ENCODE measurements at places on chromosomes 4 and X.

- H3K4me3 ChIP-seq: no peak overlapping the region
- no peaks in the 10 kb centered on the region for H3K27me3 ChIP-seq
- no peak overlapping the region for H3K27ac ChIP-seq
- H3K36me3 ChIP-seq: no peaks in the 10 kb centered on the region
- no peaks in the 10 kb centered on the region for H3K4me1 ChIP-seq
Observed at GRCh38 chrX:138886769-138887168, 175.3 kb upstream of the FGF13 start.

DNA sequence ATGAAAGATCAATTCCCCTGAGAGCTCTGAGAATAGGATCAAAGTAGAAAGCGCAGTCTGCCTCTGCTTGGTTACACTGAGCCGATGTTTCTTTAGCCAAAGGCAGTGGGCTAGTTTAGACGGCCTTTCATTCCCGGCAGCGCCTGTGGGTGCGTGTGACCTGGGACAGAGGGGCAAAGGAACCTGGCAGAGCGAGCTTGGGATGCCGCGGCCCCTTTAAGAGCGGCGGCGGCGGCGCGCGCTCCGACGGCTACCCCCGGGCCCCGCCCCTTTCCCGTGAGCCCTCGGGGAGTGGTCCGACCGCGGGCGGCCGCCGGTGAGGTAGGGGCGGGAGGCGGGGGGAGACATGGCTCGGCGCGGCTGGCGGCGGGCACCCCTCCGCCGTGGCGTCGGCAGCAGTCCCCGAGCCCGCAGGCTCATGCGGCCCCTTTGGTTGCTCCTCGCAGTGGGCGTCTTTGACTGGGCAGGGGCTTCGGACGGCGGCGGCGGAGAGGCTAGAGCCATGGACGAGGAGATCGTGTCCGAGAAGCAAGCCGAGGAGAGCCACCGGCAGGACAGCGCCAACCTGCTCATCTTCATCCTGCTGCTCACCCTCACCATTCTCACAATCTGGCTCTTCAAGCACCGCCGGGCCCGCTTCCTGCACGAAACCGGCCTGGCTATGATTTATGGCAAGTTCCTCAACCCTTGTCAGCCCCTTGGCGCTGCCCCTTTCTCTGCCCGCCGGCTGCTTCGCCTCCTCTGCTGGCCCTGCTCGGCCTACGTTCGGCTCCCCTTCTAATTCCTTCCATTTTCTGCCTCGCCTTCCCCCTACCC lies at the start of gene SLC9A6:
SLC9A6 (plus strand) TSS at position 279 of the 816 bp plus-strand sequence; CDS start at position 503, 224 bp downstream.
- no peaks in the 10 kb centered on the region for H3K27me3 ChIP-seq
- no peaks in the 10 kb centered on the region for H3K36me3 ChIP-seq
- H3K4me1 ChIP-seq: no peaks in the 10 kb centered on the region
- H3K4me3 ChIP-seq: peak within 1 kb of the TSS; percentile 52
- no peak for DNase-seq

DNA sequence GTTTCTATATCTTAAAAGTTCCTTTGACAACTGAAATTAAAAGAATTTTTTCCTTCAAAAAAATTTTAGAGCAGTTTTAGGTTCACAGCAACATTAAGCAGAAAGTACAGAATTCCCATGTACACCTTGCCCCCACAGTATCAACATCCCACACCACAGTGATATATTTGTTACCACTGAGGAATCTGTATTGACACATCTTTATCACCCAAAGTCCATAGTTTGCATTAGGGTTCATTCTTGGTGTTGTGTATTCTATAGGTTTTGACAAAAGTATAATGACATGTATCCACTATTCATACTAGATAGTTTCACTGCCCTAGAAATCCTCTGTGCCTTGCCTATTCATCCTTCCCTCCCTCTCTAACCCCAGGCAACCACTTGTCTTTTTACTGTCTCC lies 43.7 kb downstream of the FNIP2 start:
- no peak overlapping the region for H3K4me3 ChIP-seq
- H3K36me3 ChIP-seq: no peaks in the 10 kb centered on the region
- H3K27ac ChIP-seq: no peak overlapping the region
- no peak for DNase-seq

- H3K27ac ChIP-seq: no peak overlapping the region
- no peaks in the 10 kb centered on the region for H3K36me3 ChIP-seq
- no peak for DNase-seq
- no peaks in the 10 kb centered on the region for H3K4me1 ChIP-seq
- H3K4me3 ChIP-seq: no peak overlapping the region
- no peaks in the 10 kb centered on the region for H3K27me3 ChIP-seq
Observed at GRCh38 chr4:46270986-46271596, 118.8 kb downstream of the GABRA2 start.

- H3K4me1 ChIP-seq: no peaks in the 10 kb centered on the region
- H3K36me3 ChIP-seq: no peaks in the 10 kb centered on the region
- H3K27me3 ChIP-seq: no peaks in the 10 kb centered on the region
- no peak within 1 kb of the TSS for H3K27ac ChIP-seq
- peak within 1 kb of the TSS; percentile 57 for H3K4me3 ChIP-seq
- DNase-seq: no peak
Observed at GRCh38 chr4:48268956-48269860, at the start of gene TEC. Gene TEC (minus strand): TSS chr4:48269838. CDS start chr4:48228614, 41,224 bp downstream.

GRCh38 chrX:3362956-3363355 lies 16.5 kb upstream of the MXRA5 start:
- no peaks in the 10 kb centered on the region for H3K4me1 ChIP-seq
- no peaks in the 10 kb centered on the region for H3K36me3 ChIP-seq
- DNase-seq: no peak
- no peaks in the 10 kb centered on the region for H3K27me3 ChIP-seq
- H3K4me3 ChIP-seq: no peak overlapping the region

DNA sequence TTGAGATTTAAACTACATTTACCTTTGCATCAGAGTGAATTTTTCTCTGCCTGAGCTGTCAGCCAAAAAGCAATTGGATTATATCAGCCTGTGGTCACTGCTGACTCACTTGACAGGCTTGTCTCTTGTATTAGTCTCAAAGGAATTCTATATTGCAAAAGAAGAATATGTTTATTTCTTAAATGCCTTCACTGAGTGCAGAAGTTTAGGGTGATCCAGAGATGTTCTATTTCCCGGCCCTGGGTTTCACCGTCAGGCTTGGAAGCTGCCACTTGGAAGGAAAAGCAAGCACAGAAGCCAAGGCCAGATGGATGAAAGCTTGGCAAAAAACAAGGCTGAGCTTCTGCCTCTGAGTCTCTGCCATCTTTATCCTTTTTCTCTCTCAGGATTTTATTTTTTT lies 80.9 kb downstream of the FAM114A1 start:
- no peak overlapping the region for H3K4me3 ChIP-seq
- H3K4me1 ChIP-seq: no peaks in the 10 kb centered on the region
- H3K36me3 ChIP-seq: no peaks in the 10 kb centered on the region

DNA sequence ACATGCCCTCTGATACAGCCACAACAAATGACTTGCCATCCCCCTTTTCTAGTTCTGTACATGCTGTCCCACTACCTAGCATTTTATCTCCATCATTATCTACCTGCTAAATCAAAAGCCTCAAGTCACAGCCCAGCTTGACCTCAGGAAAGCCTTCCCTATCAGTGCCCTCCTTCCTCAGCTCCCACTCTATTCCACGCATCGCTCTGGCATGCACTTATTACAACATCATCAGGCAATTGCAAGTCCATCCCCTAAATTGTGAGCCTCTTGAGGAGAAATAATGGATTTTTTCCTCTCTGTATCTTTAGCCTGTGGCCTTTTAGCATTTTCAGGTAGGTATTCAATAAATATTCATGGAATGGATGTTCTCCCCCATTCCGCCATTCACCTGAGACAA lies 5.7 kb downstream of the ARL13A start:
- no peaks in the 10 kb centered on the region for H3K4me1 ChIP-seq
- no peaks in the 10 kb centered on the region for H3K36me3 ChIP-seq
- no peaks in the 10 kb centered on the region for H3K27me3 ChIP-seq
- no peak for DNase-seq
- H3K4me3 ChIP-seq: no peak overlapping the region

- no peak overlapping the region for H3K4me3 ChIP-seq
- no peak for DNase-seq
- no peaks in the 10 kb centered on the region for H3K27me3 ChIP-seq
- H3K27ac ChIP-seq: no peak overlapping the region
Observed at GRCh38 chrX:139093201-139093600, 381.7 kb upstream of the FGF13 start.

GRCh38 chr4:72715299-72715698 lies 146.3 kb upstream of the ADAMTS3 start:
- no peak overlapping the region for H3K4me3 ChIP-seq
- no peaks in the 10 kb centered on the region for H3K4me1 ChIP-seq
- no peaks in the 10 kb centered on the region for H3K36me3 ChIP-seq
- DNase-seq: no peak

DNA sequence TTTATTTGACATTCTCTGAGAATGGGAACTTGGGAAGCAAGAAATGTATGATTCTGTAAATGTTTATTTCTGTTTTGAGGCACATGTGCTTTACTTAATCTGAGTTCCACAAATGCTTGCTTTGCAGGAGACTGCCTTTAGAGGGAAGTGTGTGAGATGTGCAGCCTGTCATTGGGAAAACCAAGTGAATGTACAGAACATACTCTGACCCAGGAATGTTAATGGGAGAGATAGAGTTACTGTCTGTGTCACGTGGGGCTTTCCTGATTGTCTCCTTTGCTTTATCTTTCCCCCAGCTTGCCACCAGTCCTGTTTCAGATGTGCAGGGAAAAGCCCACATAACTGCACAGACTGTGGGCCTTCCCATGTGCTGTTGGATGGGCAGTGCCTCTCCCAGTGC lies 218.6 kb upstream of the ANXA3 start:
- DNase-seq: no peak
- H3K27ac ChIP-seq: no peak overlapping the region
- H3K36me3 ChIP-seq: peaks cover 9% of the 10 kb centered on the region
- H3K27me3 ChIP-seq: no peaks in the 10 kb centered on the region
- H3K4me1 ChIP-seq: peaks cover 16% of the 10 kb centered on the region

- H3K4me1 ChIP-seq: no peaks in the 10 kb centered on the region
- no peaks in the 10 kb centered on the region for H3K27me3 ChIP-seq
- H3K4me3 ChIP-seq: no peak overlapping the region
- DNase-seq: no peak
- H3K36me3 ChIP-seq: no peaks in the 10 kb centered on the region
Observed at GRCh38 chr4:86664959-86665358, 70.8 kb downstream of the PTPN13 start.

- no peak overlapping the region for H3K4me3 ChIP-seq
- DNase-seq: no peak
- H3K27ac ChIP-seq: no peak overlapping the region
- no peaks in the 10 kb centered on the region for H3K27me3 ChIP-seq
- H3K36me3 ChIP-seq: no peaks in the 10 kb centered on the region
Observed at GRCh38 chrX:137101273-137101990, 67.6 kb upstream of the GPR101 start.

DNA sequence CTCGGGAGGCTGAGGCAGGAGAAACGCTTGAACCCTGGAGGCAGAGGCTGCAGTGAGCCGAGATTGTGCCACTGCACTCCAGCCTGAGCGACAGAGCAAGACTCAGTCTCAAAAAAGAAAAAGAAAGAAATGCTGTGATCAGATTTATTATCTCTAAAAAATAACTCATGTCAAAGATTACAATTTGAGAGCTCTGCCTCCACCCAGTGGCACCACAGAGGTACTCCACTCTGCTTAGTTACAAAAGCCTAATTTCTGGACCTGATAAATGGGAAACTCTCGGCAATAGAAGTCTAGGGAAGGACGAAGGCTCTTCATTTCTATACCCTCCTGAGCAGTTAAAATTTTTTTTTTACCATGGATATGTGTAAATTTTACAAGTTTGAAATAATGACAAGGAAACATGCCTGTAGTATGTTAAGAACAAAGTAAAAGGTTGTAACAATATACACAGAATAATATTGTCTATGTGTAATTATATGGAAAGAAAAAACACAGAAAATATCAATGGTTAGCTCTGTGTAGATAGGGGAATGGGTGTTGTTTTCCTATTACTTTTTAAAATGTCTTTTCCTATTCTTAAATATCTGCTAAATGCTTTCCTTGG lies 149.8 kb downstream of the STIM2 start:
- no peaks in the 10 kb centered on the region for H3K4me1 ChIP-seq
- H3K4me3 ChIP-seq: no peak overlapping the region
- no peak overlapping the region for H3K27ac ChIP-seq
- no peaks in the 10 kb centered on the region for H3K36me3 ChIP-seq
- H3K27me3 ChIP-seq: no peaks in the 10 kb centered on the region

DNA sequence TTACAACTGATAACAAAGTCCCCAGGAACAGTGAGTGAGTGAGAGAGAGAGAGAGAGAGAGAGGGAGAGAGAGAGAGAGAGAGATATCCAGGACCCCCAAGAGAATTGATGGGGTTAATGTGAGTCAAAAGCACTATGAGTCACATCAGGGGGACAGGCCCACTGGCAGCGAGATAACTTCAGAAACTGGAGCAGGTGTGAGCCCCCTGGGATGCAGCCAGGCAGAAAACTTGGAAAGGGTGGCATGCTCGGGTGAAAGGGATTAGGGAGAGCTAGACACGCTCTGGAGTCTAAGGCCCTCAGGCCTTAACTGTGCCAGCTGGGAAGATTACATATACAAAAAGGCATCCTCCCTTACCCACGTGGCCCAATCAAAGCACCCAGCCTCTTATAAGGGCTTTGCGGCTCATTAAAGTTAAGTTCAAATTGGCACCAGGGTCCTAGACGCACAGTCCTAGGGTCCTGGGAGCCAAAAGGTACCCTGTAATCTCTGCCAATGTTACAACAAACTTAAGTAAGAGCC lies 841 bp downstream of the ACOT9 start:
- DNase-seq: no peak
- no peaks in the 10 kb centered on the region for H3K36me3 ChIP-seq
- H3K27ac ChIP-seq: no peak overlapping the region
- H3K4me3 ChIP-seq: peak overlapping the region; percentile 97
- no peaks in the 10 kb centered on the region for H3K27me3 ChIP-seq

GRCh38 chrX:54291758-54292157 lies 66.1 kb downstream of the WNK3 start:
- H3K27me3 ChIP-seq: no peaks in the 10 kb centered on the region
- DNase-seq: no peak
- no peak overlapping the region for H3K27ac ChIP-seq
- H3K4me1 ChIP-seq: no peaks in the 10 kb centered on the region
- H3K36me3 ChIP-seq: peaks cover 4% of the 10 kb centered on the region

- H3K4me3 ChIP-seq: no peak overlapping the region
- H3K27me3 ChIP-seq: no peaks in the 10 kb centered on the region
- H3K4me1 ChIP-seq: no peaks in the 10 kb centered on the region
Observed at GRCh38 chr4:141047228-141047884, 85.9 kb downstream of the RNF150 start.

GRCh38 chrX:85611926-85612325 lies 232.5 kb upstream of the POF1B start:
- no peak overlapping the region for H3K27ac ChIP-seq
- no peak for DNase-seq
- H3K4me1 ChIP-seq: no peaks in the 10 kb centered on the region
- H3K27me3 ChIP-seq: no peaks in the 10 kb centered on the region
- no peaks in the 10 kb centered on the region for H3K36me3 ChIP-seq

GRCh38 chr4:149709640-149710039 lies 106.0 kb downstream of the IQCM start:
- DNase-seq: no peak
- 0 out of 2 replicates have a peak, but pooled peaks cover 1% of the 10 kb centered on the region for H3K4me1 ChIP-seq
- H3K4me3 ChIP-seq: no peak overlapping the region
- H3K27me3 ChIP-seq: no peaks in the 10 kb centered on the region
- no peak overlapping the region for H3K27ac ChIP-seq
- no peaks in the 10 kb centered on the region for H3K36me3 ChIP-seq

GRCh38 chrX:45850775-45851433 lies 650.2 kb upstream of the DIPK2B start:
- no peak for DNase-seq
- H3K36me3 ChIP-seq: peaks cover 10% of the 10 kb centered on the region
- H3K4me3 ChIP-seq: peak overlapping the region; percentile 74
- H3K27ac ChIP-seq: no peak overlapping the region
- no peaks in the 10 kb centered on the region for H3K4me1 ChIP-seq

All from iPS DF 6.9 (cell line).